ENCODE measurements at places on chromosomes 2 and 18.

GRCh38 chr2:180734382-180734781 lies 246.0 kb upstream of the UBE2E3 start:
- no peak for DNase-seq

- no peak for DNase-seq
These were observed 284.7 kb upstream of the HDAC4 start for GRCh38 chr2:239685556-239685955.

DNA sequence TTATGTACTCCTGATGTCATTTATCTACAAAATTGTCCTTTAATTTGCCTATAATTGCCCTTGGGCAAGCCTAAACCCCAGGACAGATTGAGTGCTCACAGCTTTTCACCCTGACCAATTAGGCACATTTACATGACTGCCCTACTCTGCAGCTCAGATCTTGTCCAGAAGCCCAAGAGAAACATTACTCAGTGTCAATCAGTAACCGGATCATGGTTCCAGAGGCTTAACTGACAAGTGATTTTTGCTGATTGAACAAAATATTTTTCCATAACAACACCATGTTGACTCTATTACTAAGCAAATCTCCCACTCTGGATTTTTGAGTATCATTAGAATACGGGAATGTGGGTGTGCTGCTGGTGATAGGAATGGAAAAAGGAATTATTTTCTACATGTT lies 465.4 kb upstream of the TNP1 start:
- DNase-seq, result no peak

DNA sequence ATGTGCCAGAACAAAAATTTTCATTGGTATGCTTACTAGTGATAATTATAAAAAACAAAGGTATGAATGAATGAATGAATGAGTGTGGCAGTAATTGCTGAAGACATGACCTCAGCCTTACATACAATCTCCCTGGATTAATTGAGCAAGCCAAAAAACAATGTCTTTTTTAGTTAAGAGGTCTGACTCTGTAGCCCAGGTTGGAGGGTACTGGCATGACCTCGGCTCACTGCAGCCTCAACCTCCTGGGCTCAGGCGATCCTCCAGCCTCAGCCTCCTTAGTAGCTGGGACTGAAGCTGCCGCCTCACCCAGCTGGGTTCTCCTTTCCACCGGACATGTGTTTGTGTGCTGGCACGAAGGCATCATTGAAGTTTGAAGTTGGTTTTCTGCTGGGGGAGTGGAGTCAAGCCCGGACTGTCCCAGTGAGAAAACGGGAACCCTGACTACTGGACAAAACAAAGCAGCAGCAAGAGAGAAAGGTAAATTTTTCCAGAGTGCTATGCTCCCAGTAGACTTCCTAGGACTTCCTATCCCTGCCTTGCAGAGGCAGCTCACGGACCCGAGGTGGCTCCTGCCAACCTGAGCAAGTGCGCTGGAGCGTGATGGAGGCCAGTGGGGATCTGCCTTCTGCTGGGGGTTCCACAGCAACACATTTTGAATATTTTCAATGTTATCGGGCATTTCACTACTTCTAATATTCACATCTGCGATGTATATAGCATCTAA lies 6.4 kb upstream of the IMP4 start:
- DNase-seq, result no peak

- peak; percentile 88 for DNase-seq
These were observed 35.3 kb downstream of the LRRFIP1 start for GRCh38 chr2:237662671-237663093.

DNA sequence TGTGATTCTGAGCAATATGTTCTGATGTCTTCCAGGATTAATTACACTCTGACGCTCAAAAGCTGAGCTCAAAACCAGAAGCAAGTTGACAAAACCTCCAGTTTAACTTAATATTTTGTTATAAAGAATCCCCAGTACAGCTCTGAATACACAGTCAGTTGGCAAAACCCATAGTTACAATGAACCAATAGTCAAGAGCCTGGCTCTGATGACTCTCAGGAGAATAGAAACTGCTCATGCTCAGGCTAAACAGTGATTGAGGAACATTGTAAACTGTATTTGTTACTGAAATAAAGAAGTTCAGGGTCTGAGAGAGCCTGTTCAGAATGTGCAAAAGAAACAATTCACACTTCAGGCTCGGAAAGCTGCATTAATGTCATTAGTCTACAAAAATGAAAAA lies 1565.9 kb downstream of the SUCLG1 start:
- DNase-seq, result no peak

DNA sequence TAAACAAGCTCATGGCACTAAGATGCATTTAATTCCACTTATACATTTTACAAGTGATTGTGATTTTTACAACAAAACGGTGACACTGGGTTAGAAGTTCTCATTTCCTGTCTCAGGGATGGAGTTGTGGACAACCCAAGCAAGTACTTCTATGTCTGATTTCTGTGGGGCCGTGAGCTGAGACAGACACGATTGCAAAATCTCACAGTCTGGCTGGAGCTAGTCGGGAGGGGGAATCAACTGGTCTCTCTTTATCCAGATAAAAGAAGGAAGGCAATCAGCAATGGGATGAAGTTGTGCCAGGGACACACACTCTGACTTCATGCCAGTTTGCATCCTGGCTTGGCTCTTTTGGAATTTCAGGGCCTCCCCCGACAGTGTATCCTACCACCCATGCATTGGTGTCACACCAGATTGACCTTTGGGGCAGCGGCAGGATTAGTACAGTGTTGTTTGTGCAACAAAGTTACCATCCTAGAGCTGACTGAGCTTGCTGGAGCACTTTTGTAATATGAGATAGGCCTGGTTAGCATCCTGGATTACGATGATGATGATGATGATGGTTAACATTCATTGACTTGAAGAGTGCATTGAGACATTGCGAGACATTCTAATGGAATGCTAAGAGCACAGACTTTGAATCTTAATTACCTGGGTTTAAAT lies 98.8 kb downstream of the CTAGE1 start:
- no peak for DNase-seq

- DNase-seq, result no peak
These were observed 50.3 kb upstream of the SMAD7 start for GRCh38 chr18:49001111-49001510.

- DNase-seq, result no peak
These were observed 14.4 kb downstream of the MTERF4 start for GRCh38 chr2:241087420-241088268.

- DNase-seq, result no peak
These were observed 657.8 kb downstream of the MBD2 start for GRCh38 chr18:53566626-53567025.

- DNase-seq, result no peak
These were observed 70.5 kb upstream of the AFF3 start for GRCh38 chr2:100212850-100213249.

- DNase-seq, result peak; percentile 8
These were observed 159.0 kb downstream of the TMX3 start for GRCh38 chr18:68555879-68556301.

DNA sequence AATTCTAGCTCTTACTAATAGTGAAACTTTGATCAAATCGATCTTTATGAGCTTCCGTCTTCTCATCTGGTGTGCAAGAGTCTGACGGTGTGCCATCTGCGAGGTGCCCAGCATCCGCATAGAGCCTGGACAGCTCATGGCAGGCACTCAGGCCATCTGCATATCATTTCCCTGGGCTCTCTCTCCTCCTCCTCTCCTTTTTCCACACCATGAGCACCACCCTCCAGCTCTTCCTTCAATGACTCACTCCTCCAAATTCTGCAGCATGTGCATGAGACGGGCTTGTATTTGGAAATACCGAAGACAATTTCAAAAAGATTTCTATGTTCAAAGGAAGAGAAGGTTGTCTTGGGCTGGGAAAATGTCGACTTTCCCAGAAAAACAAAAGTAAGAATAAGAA lies 161.1 kb downstream of the CCBE1 start:
- no peak for DNase-seq

- DNase-seq, result no peak
These were observed 401.6 kb upstream of the NRP2 start for GRCh38 chr2:205280596-205281236.

- no peak for DNase-seq
These were observed 32.3 kb upstream of the C18orf32 start for GRCh38 chr18:49519101-49519971.

DNA sequence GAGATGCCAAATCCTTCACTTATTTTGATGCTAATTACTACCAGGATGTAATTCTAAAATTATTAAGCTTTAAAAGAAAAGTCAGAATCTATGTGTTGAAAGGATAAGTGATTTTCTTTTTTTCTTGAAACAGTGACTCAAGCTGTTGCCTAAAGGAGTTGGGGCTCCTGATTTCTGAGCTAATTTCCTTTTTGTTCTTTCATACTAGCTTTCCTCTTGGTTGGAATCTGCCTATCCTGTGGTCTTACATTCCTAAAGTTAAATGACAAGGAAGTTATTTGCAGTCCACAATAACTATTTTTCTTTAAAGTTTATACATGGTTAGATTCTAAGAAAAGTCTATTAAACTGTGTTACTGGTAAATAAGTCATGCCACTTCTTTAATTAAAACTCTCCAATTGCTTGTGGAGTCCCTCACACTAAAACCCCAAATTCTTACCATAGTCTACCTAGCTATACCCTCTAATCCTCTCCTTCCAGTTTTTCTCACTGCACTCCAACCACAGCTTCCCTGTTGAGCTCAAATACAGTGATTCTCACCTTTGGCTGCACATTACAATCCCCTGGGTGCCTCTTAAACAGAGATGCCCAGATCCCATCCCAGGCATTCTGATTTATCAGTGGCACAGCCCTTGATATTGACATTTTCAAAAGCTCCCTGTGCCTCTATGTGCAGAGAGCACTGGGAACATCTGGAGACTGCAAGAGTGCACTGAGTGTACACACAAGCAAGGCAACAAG lies 63.3 kb upstream of the EFEMP1 start:
- DNase-seq, result no peak

- no peak for DNase-seq
These were observed 25.7 kb upstream of the ASB18 start for GRCh38 chr2:236289766-236290462.

All from A172 (cell line).